MG63 (cell line): ENCODE measurements at places on chromosomes 12 and 14. TPM values are rescaled to one million over a fixed set of nuclear protein-coding genes. Genes with fewer than 3 reads are reported as not detected.

The AMDHD1 gene
- total RNA-seq, result 0.10 TPM in 1 of 2 replicates, not detected in the other

DNA sequence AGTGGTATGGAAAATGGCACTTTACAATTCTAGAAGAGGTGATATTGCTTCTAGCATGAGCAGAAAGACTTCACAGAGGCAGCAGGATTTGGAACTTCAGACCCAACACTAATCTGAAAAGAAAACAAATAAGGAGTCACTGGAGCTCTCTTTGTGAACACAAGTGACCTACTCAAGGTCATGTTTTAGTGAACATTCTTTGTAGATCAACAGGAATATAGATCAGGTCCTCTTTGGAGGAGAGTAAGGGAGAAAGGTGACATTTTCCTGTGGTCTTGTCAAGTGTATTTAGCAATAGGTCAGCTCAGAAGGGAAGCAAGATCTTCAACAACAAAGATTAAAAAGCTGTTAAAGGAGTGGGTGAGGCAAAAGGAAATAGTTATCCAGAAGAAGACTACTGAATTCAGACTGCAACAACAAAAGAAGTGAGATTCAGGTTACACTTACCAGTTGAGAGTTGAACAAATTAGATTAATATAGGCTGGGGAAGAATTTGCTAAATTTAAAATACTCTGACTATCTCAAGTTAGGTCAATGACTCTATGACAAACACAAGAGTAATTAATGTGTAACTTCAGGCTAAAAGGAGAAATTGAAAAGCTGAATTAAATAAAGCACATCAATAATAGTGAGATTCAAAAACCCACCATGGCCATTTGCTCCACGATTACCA, 528.2 kb downstream of the RPS29 start:
- DNase-seq, result no peak

DNA sequence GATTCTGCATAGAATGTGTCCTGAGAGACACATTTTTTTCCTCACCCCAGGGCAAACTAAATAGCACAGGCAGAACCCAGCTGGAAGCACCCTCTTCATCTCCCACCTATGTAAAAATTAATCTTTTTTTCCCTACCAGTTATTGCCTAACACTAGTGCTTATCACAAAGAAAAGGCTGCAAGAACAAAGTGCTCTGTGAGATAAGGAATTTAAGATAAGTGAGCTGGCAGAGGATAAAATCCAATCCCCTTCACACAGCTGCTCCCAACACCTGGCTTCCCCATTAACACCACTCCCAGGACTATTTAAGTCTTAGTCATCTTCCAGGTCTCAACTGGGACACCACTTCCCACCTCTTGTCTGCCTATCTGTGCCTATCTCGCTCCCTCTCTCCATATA, 75.2 kb downstream of the TTC9 start:
- DNase-seq, result no peak

- no peak for DNase-seq
Measured at GRCh38 chr14:68616221-68616902, 176.5 kb downstream of the ZFP36L1 start.

The MTHFD1 gene
- total RNA-seq, result 23.1 and 38.2 TPM in 2 replicates

The PTMS gene
- total RNA-seq, result 272 and 328 TPM in 2 replicates

DNA sequence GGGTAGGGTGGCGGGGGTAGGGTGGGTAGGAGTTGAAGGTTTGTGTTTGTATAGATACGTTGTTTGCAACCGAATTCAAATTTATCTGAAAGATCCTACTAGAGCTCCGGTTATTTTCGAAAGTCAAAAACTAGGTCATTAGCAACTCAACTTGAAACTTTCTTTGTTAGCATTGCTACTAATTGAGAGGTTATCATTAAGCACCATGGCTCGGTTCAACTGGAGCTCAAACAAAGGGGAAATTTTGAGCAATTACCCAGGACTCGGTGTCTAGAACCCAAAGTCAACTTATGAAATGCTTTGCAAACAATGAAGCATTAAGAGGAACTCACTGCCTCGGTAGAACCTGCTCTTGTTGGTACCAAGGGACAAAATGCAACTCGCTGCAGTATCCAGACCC, 207.7 kb downstream of the BCAT1 start:
- no peak for DNase-seq

GRCh38 chr14:32366986-32367385, 37.9 kb downstream of the AKAP6 start:
- peak; percentile 4 for DNase-seq

The KRT2 gene
- total RNA-seq, result not detected in 2 replicates

GRCh38 chr12:52394836-52395405, 9.5 kb upstream of the KRT84 start:
- DNase-seq, result no peak

DNA sequence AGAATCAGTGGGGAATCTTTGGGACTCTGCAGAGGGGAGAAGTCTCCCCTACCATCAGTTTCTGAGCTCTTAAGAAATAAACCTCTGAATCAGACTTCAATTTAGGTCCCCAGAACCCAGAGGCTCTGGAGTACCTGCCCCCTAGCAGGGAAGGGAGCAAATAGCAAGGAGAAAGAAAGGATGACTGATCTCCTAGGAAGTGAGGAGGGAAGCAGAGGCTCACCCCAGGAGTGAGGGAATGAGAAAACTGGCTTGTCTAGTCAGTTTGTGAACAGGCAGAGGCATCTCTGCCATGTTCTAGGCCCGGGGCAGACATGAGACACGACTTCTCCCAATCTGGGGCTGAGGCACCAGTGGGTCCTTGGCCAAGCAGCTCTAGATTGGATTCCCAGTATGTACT, 24.3 kb upstream of the SMUG1 start:
- DNase-seq, result no peak

The TMX1 gene
- total RNA-seq, result 31.8 and 49.6 TPM in 2 replicates

The KCNA1 gene
- not detected in 2 replicates for total RNA-seq

The RFX4 gene
- not detected in 2 replicates for total RNA-seq

- no peak for DNase-seq
Measured at GRCh38 chr12:121331248-121331647, 21.0 kb downstream of the ANAPC5 start.

DNA sequence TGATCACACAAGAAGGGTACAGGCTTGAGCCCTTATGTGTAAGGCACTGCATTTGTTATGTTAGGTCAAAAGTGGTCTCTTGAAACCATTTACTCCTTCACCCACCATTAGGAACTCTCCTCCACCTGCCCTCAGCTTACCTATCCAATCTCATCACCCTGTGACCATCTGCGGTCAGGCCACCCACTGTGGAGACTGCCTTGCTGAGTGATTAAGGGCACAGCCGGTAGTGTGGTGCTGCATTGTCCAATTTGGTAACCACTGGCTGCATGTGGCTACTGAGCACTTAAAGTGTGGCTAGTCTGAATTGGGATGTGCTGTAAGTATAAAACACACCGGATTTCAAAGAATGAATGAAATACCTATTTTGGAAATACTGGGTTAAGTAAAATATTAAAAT, 177.1 kb upstream of the PARP11 start:
- DNase-seq, result no peak

- DNase-seq, result no peak
Measured at GRCh38 chr12:3152892-3153291, 75.7 kb downstream of the TSPAN9 start.

DNA sequence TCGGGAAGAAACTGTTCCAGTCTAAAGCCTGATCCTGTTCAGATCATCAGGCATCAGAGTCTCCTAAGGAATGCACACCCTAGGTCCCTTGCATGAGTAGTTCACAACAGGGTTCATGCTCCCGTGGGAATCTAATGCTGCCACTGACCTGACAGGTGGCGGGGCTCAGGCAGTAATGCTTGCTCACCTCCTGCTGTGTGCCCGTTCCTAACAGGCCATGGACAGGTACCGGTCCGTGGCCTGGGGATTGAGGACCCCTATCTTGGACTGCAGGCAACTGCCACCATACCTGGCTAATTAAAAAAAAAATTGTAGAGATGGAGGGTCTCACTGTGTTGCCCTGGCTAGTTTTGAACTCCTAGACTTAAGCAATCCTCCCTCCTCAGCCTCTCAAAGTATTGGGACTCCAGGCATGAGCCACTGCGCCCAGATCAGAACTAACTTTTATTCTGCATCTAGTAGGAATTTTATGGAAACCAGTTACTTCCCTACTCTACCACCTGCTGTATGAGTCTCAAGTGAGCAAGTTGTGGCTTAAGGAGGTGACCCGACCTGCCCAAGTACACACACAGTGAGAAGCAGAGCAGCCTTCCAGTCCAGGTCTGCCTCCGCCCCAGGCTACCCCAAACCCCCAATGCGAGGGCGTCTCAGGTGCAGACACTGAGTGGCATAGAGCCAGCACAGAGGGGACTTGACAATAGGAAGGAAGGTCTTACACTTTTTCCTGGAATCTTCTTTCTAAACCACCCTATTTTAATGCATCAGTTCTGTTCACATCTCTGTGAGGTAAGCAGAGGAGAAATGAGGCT, 2.5 kb upstream of the PAPLN start:
- DNase-seq, result no peak

The RNASE3 gene
- total RNA-seq, result not detected in 2 replicates

GRCh38 chr12:52446367-52447045, 5.4 kb downstream of the KRT6B start:
- DNase-seq, result no peak

GRCh38 chr12:84811291-84811690, 101.3 kb downstream of the SLC6A15 start:
- no peak for DNase-seq

GRCh38 chr12:5014269-5014668, 29.4 kb upstream of the KCNA5 start:
- no peak for DNase-seq

DNA sequence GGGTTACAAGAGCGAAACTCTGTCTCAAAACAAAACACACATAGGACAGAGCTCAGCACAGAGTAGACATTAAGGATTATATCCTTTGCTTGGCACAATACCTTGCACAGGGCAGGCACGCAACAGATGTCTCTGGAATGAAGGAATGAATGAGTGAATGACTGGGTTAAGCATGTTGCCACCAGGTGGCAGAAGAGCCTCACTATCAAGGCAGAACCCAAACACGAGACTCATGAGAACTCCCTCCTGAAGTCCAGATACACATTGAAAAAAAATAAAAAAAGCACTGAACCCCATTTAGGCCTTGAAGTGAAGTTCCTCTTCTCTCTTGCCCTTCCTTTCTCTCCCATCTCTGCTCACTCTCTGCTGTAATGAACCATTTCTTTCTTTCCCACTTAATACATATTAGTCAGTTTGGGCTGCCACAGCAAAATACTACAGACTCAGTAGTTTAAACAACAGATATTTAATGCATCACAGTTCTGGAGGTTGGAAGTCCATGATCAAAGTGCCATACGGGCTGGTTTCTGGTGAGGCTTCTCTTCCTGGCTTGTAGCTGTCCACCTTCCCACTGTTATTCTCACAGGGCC, 26.6 kb upstream of the LTA4H start:
- DNase-seq, result peak; percentile 61

DNA sequence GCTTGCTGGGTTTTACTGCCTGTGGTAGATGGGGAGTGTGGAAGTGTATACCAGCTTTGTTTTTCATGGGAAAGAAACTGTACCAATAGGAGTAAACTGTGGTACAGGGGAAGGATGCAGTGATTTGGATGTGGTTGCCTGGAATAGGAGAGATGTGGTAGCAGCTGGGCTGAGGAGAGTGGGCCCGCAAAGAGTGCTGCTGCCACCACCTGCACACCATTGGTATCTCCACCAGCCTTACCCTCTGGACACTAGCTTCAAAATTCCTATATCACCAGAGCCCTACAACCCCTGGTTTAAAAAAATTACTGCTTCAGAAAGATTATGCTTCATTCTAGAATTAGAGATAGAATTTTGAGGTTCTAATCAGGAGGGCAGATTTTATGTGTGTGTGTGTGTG, 53.6 kb downstream of the AKAP6 start:
- peak; percentile 23 for DNase-seq

The RTL1 gene
- total RNA-seq, result not detected in 2 replicates

DNA sequence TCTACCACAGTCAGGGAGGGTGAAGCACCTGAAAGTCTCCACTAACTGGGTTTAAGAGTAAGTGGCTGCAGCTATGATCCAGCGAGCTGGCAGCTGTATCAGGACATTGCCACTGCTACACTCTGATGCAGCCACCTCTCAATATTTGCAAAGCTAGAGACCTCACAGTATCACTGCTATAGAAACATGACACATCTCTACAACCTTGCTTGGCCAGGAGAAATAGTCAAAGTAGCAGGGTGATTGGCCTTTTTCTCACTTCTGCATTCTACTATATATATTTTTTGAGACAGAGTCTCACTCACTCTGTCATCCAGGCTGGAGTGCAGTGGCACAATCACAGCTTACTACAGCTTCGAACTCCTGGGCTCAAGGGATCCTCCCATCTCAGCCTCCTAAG, 9.3 kb upstream of the FMNL3 start:
- no peak for DNase-seq

DNA sequence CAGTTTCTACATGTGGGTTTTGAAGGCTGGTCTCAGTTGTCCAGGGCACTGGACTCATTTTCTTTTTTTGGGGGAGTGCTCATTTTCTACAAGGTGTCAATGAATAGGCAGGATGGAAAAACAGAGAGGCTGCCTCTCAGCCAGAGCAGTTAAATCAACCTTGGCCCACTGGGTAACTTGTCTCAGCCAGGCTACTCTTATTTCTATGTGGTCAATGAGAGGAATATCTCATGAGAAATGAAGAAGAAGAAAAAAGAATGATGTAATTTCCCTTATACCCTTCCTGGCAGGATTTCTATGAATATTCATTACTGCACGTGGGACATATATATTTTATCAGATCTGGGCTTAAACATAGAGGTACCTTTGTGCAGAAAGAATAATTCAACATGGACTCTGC, 155.2 kb upstream of the E2F7 start:
- DNase-seq, result no peak

The P2RX2 gene
- not detected in 2 replicates for total RNA-seq

GRCh38 chr12:74906224-74906623, 303.4 kb downstream of the KCNC2 start:
- DNase-seq, result no peak

GRCh38 chr14:69637503-69638031, 26.2 kb downstream of the SUSD6 start:
- DNase-seq, result no peak

The ZNF140 gene
- total RNA-seq, result 0.26 TPM in 1 of 2 replicates, not detected in the other

GRCh38 chr12:39165338-39165737, 259.9 kb upstream of the CPNE8 start:
- no peak for DNase-seq

The SLC15A4 gene
- 20.9 and 26.9 TPM in 2 replicates for total RNA-seq

GRCh38 chr14:92520102-92521057, 6.8 kb downstream of the RIN3 start:
- no peak for DNase-seq

DNA sequence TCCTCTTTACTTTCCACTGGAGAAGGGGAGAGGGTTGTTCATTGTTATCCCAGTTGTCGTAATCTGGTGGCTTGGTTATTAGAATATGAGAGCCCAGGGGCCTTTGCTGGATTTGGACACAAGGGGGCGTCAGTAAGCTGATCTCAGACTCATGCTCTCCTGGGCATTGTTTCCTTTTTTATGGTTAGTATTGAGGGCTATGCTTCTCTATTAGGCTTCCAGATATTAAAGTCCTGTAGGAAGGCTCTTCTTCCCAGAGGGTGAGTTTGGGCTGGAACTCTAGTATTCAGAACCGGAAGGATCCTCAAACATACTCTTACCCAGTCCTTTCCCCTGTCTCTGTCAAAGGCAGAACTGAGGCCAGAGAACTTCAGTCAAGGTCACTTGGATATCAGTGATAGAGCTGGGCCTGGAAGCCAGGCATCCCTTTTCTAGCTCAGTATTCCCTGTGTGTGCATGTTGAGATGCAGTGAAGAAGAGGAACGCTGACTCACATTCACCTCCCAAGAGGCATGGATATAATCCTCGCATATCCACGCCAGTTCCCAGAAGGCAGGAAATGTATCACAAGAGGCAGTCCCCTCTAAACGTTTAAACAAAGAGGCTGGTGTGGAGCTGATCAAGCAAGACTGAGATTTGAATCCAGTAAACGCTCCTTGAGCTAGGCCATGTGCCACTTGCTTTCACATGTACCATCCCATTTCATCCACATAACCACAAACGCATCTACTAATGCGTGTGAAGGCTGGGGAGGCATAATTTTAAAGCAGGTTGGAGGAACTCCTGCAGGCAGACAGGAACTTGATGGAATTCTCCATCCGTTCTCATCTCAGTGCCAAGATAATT, 41.6 kb downstream of the UBE3B start:
- DNase-seq, result peak; percentile 52
